NCI-H1930 (cell line): ENCODE measurements at places on chromosomes 2 and 18.

DNA sequence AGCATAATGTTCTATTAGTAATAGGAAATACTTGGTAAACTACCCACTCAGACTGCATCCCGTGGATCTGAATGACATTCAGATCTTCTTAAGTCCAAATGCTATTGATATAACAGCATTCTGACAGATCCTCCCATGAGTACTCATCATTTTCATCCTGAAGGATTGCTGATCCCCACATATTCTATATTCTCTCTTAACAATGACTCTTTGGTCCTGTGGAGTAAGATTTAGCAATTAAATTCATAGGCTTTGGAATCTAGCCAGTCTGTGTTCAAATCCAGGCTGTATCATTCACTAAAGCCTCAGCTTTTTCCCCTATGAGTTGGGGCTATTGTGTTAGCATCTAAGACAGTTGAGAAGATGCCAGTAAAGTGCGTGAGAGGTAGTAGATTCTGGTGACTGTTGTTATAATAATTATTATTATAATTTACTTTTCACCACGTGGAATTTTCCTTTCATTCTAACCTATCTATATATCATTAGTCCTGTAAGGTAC lies 591.3 kb upstream of the SYT4 start:
- no peak for DNase-seq

DNA sequence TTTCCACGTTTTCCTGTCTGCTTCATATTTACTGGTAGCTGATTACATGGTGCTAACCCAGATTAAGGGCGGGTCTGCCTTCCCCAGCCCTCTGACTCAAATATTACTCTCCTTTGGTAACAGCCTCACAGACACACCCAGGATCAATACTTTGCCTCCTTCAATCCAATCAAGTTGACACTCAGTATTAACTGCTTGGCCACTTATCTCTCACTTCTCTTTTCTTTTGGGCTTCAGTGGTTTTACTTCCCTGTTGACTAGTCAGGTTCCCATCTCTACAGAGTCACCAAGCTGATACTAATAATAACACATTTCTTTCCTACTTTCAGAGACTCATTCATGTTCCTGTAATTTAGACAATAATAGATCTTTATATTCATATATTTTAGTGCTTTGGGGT lies 302.2 kb upstream of the MAP2 start:
- no peak for DNase-seq

DNA sequence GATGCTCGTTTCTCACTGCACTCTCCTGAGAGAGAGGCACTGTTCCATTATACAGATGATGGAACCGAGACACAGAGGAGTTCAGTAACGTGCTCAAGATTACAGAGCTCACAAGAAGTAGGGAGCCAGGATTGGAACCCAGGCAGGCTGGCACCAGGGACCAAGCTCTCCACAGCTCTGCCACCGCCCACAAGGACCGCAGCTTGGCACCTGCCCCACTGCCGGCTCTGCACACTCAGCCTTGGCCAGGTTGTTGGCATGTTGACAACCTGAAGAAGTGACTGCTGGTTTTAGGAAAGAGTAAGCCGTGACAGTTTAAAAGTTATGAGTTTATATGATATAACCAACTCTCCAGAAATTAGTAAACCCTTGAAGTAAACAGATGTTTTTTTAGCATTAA lies 48.0 kb upstream of the ITM2C start:
- no peak for DNase-seq

DNA sequence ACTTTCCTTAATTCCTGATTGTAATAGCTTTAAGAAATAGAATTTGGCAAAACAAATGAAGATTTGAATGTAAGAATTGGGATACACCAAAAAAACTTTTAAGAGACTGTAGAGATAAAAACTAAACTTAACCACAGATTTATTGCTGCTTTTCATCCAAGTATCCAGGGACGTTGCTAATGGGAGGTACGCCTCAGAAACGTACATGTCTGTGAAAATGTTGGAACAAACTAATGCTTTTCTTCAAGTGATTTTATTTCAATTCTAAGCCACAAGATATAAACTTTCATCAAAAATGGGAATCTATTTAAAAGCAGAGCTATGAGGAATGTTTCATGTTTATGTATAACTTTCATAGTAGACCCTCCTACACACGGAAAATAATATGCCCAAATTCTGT lies 66.3 kb downstream of the ARHGAP15 start:
- DNase-seq = no peak

DNA sequence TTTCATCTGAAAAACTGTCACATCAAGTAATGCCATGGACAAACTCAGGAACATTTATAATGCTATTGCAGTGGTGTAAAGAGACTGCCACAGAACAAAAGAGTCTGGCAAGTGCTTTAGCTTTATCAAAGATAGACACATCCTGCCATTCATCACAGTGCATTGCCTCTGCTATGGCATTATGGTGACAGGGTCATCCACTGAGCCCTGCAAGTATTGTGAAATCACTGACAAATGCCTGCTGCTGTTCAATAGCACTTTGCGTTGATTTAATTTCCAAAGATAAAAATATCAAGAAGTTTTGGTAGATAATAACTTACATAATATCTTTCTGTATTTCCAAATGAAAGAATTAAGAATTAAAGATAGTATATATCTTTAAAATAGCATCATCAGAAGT lies 38.7 kb downstream of the NYAP2 start:
- DNase-seq = no peak

- DNase-seq = no peak
Measured at GRCh38 chr2:6423157-6423556, 442.6 kb downstream of the CMPK2 start.

DNA sequence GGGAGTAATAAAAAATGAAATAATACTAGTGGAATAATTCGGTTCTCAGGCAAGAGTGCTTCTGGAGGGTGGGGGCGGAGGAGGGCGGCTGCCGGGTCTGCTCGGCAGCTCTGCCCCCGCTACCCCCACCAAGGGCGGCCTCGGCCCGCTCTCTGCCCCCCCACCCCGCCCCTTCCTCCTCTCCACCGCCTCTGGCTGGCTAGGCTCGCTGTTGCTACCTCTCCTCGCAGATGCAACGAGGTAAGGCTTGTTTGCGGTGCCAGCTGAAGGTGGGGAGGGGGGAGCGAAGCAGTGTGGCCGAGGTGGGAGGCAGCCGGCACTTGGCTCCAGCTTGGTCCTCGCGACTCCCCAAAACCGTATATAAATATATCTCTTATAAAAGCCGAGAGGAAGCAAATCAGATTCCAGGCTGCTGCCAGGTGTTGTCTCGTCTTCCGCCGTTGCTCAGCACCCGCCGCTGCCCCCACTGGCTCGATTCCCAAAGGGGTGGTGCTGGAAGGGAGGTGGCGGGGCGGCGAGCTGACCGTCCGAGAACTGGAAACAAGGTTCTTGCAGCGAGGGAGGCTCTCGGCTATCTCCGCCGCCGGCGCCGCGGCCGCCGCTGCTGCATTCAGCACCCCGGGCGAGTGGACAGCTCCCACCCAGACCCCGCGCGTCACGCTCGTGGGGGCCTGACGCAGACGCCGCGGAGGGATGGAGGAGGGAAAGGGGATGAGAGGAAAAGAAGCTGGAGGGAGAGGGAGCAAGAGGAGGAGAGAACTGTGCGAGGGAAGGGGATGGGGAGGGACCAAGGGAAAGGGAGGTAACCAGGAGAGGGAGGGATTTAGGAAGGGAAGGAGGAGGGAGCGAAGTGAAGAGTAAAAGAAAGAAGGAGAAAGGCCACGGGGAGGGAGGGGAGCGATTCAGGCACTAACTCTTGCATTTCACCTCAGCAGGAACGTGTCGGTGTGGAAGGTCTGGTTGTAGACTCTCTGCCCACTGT lies at the start of gene MARCHF4:
Gene MARCHF4 (minus strand): TSS at position 763 of the 982 bp plus-strand sequence. CDS start 2,223 bp downstream, outside the sequence.
- DNase-seq = peak; percentile 45

- DNase-seq = no peak
Measured at GRCh38 chr2:230578106-230578505, 134.5 kb upstream of the CAB39 start.

- DNase-seq = no peak
Measured at GRCh38 chr2:50623244-50623643, 408.7 kb downstream of the NRXN1 start.

DNA sequence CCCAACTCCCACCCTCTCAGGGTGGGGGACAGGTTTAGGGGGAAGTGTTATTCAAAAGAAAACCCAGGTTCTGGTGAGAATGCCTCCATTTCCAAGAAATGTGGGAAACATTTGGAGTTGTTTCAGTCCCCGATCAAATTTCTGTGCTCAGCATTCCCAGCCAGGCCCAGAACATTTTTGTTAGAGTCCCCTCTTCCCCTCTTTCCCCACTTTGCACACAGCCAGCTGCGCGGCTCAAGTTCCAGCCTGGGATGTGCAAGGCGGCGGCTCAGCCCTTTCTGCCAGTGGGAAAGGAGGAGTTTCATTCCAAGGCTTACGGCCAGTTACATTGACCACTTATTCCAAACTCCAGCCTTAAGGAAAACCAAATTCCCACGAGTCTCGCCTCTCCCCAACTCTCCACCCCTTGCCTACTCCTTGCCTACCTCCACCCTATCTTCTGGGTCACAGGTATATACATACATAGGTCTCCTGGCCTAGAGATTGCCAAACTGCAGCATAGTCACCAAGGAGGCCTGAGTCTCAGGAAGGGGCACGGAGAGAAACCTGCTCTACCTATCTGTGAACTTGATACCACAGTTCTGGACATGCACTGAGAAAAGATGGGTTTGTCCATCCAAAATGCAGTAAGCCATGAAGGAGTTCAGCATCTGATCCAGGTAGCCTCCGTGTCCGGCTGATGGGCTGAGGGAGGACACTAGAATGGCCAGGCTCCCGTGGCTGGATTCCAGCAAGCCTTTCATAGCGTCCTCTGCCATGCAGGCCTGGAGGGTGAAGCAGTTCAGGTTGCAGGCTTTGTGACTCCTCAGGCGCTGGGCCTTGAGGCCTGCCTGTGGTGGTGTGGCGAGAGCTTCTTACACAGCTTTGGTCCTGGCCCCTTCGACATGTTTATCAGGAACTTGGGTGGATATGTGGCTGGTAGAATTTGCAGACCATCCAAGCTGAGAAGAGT lies 154.5 kb downstream of the ZFP36L2 start:
- DNase-seq = no peak

DNA sequence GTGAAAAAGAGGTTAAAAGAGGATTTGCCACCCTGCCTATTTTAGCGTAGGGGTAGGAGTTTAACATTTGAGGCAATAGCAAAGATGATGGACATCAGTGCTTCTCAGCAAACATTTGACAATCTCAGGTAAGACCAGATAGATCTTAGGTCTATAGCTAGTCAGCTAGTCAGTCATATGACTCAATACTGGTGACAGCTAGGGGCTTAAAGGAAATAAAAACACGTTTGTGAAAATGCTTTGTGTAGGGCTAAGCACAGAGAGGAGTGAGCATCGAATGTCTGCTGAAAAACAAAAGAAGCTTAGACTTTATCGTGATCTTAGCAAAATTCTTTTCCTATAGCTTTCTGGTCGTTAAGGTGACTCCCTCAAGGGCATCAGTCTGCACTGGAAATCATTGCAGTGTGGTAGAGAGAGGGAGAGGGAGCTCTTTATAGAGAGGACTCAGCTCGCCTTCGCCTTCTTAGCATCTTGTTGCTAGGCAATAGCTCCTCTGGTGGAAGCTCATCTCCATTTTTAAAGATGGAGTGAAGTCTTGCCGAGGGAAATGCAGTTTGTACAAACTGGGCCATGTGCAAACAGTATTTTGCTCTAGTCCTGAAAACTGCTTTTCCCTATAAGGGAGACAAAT lies 62.8 kb upstream of the SLC38A11 start:
- DNase-seq = no peak

DNA sequence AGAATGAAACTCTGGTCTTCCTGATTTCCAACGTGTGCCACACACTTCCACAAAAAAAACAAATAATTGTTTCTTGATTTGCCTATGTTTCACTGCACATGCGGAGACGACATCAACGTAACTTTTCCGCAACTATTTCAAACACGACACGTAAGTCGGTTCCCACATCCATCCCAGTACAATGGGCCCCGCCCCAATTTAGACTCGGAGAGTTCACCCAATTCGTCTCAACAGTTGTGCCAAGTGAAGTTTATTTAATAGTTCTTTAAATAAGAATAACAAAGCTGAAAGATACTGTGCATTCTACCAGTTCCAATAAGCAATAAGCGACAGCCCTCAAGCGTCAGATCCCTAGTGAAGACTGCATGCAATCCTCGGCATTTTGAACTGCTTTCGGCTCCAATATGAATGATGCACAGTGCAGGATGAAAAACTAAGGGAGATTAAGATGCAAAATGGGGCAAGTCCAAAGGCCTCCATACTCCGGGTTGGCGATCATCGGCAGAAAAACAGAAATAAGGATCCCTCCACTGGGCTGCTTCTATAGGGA lies 664 bp downstream of the CCT4 start:
- peak; percentile 28 for DNase-seq

DNA sequence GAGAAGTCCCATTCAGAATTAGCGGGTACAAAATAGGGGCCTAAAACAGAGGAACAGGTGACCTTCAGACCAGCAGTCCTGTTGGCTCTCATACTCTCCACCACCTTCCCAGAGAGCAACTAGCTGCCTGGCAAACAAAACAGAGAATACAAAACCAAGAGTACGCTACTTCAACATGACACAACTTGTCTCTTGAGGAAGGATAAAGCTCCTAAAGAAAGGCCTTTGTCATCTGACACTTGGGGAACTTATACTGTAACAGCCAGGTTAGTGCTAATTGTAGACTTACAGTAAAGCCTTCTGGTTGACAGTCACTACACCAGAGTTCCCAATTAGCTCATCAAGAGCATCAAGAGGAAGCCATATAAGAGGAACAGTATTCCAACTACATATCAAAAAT lies 282.1 kb upstream of the NT5C1B start:
- no peak for DNase-seq

- DNase-seq = no peak
Measured at GRCh38 chr18:9392726-9393125, 58.2 kb downstream of the TWSG1 start.

- no peak for DNase-seq
Measured at GRCh38 chr2:215615803-215616174, 179.9 kb upstream of the FN1 start.

DNA sequence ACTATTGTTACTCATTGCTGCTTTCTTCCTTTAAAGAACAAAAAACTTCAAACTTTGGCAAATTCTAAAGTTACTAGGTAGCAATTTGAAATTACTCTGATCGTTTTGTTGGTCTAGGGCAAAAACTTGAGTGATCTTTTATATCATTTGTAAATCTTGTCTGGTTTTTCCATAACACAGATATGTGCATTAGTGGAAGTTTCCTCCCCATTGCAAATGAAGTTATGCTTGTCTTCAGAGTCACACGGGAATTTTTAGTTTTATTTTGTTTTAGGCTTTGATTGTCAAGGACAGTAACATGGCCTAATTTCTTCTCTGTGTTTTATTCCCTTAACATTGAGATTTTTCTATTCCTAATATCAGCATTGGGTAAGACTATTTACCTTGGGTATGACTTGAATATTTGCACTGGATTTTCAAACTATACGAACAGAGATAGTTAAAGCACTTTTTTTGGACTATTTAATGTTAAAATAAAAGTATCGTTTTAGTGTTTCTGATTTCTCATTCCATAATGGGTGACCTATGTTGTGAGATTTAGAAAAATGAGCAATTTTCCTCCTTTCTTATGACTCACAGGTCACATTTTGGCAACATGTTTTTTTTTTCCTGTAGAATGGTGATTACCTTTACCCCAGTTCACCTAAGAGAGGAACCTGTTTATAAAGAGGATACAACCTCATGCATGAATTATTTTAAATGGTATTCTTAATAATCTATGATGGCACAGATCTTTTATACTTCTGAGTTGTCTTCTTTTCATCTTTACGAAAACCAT lies 65.0 kb downstream of the BABAM2 start:
- DNase-seq = no peak

- no peak for DNase-seq
Measured at GRCh38 chr2:28855193-28855592, 14.9 kb downstream of the TRMT61B start.

GRCh38 chr2:42659609-42660008 lies 91.2 kb downstream of the MTA3 start:
- DNase-seq = no peak
